Gastrocnemius medialis (tissue), 4 donors: ENCODE measurements at places on chromosomes 11 and 22. TPM values are rescaled to one million over a fixed set of nuclear protein-coding genes. Genes with fewer than 3 reads are reported as not detected.

The KCNJ1 gene
- not detected for total RNA-seq

The TCN1 gene
- not detected for total RNA-seq

The ALDH3B2 gene
- total RNA-seq, result not detected

The GNG3 gene
- not detected for total RNA-seq

The MUC15 gene
- total RNA-seq, result not detected

The GGTLC3 gene
- not detected for total RNA-seq

The TRPM5 gene
- total RNA-seq, result not detected

The E2F8 gene
- 0.39 TPM for total RNA-seq

GRCh38 chr11:8230921-8231847, 32.5 kb downstream of the LMO1 start:
- no peak overlapping the region for H3K4me3 ChIP-seq
- no peak for DNase-seq
- no peaks in the 10 kb centered on the region for H3K27me3 ChIP-seq
- peaks cover 8% of the 10 kb centered on the region for H3K4me1 ChIP-seq

- peak overlapping the region; percentile 74 for H3K27ac ChIP-seq
- no peaks in the 10 kb centered on the region for H3K27me3 ChIP-seq
- peaks cover 17% of the 10 kb centered on the region for H3K36me3 ChIP-seq
Measured at GRCh38 chr11:117198613-117199012, 557 bp upstream of the TAGLN start.

DNA sequence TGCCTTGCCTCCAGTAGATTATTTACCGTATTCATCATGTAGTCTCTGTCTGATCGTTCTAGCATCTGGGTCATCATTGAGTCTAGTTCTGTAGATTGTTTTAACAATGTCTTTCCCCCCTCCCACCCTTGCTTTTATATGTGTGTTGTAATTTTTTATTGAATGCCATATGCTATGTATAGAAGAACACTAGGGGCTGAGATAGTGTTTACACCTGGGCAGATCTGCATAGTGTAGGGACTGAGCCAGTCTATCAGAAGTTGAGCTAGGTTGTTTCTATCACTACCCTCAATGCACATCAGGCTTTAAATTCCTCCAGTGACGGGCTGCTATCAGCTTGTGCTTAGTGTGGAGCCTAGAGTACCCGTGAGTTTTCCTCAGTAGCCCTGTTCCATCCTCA, 61.6 kb downstream of the KREMEN1 start:
- no peaks in the 10 kb centered on the region for H3K36me3 ChIP-seq
- no peak overlapping the region for H3K27ac ChIP-seq
- H3K4me3 ChIP-seq, result no peak overlapping the region
- peaks cover 10% of the 10 kb centered on the region for H3K4me1 ChIP-seq
- DNase-seq, result no peak

GRCh38 chr11:23311986-23312940, 452.0 kb upstream of the CCDC179 start:
- no peak overlapping the region for H3K27ac ChIP-seq
- H3K36me3 ChIP-seq, result no peaks in the 10 kb centered on the region
- no peaks in the 10 kb centered on the region for H3K27me3 ChIP-seq
- no peak for DNase-seq

- no peaks in the 10 kb centered on the region for H3K36me3 ChIP-seq
- no peak overlapping the region for H3K4me3 ChIP-seq
- H3K27me3 ChIP-seq, result no peaks in the 10 kb centered on the region
- no peaks in the 10 kb centered on the region for H3K4me1 ChIP-seq
- no peak for DNase-seq
- no peak overlapping the region for H3K27ac ChIP-seq
Measured at GRCh38 chr11:116605543-116606459, 167.0 kb downstream of the BUD13 start.

- no peak for DNase-seq
- peak overlapping the region; percentile 84 for H3K27ac ChIP-seq
- H3K27me3 ChIP-seq, result peaks cover 13% of the 10 kb centered on the region
- peak overlapping the region; percentile 68 for H3K4me3 ChIP-seq
Measured at GRCh38 chr22:32800994-32801536, 440 bp upstream of the TIMP3 start.

DNA sequence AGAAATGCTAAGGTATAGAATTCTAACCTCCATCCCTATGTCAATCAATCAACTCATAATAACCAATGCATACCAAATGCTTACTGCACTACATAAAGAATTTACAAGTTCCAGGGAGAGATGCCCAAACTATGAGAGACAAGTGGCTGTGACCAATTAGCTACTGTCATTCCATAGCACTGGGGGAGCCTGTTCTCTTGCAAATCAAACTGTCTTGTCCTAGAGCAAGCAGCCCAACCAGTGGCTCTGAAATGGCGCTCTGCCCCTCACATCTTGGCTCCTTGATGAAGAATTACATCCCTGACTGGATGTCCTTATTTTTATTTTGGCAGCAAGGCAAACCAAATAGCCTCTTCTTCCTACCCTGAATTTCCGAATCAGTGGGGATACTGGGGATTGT, 272.4 kb upstream of the SYN3 start:
- H3K4me1 ChIP-seq, result no peaks in the 10 kb centered on the region
- DNase-seq, result no peak
- H3K4me3 ChIP-seq, result no peak overlapping the region
- no peak overlapping the region for H3K27ac ChIP-seq

- H3K4me1 ChIP-seq, result no peaks in the 10 kb centered on the region
- DNase-seq, result no peak
- no peaks in the 10 kb centered on the region for H3K27me3 ChIP-seq
- no peaks in the 10 kb centered on the region for H3K36me3 ChIP-seq
Measured at GRCh38 chr11:47052165-47052564, 115.6 kb downstream of the CSTPP1 start.

GRCh38 chr11:110524238-110524637, 94.5 kb downstream of the FDX1 start:
- H3K4me1 ChIP-seq, result no peaks in the 10 kb centered on the region
- no peak overlapping the region for H3K4me3 ChIP-seq
- H3K27ac ChIP-seq, result no peak overlapping the region
- H3K36me3 ChIP-seq, result no peaks in the 10 kb centered on the region

GRCh38 chr11:67384851-67385366, 6.9 kb upstream of the RAD9A start:
- H3K36me3 ChIP-seq, result no peaks in the 10 kb centered on the region
- no peaks in the 10 kb centered on the region for H3K27me3 ChIP-seq
- H3K4me3 ChIP-seq, result no peak overlapping the region
- no peaks in the 10 kb centered on the region for H3K4me1 ChIP-seq
